ENCODE measurements at places on chromosomes 5 and 9. TPM values are rescaled to one million over a fixed set of nuclear protein-coding genes. Genes with fewer than 3 reads are reported as not detected.

- DNase-seq, result no peak
Observed at GRCh38 chr5:167720676-167721260, 570.7 kb upstream of the WWC1 start.

DNA sequence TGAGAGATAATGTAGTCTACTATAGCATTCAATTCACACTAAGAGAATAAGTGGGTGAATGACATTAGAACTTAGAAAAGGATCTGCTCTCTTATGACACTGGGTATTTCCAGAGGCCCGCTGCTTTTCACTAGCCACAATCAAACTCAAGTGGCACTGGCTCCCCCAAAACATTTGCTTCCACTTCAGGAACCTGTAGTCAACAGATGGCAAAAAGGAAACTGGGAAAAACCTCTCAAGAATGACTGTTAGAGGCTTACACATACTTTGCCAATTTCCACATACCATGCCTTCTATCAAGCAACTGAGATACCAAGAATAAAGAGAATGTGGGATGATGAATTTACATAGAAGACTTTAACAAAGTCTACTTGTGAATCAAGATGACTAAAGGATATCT, 11.2 kb downstream of the POC5 start:
- no peak for DNase-seq

DNA sequence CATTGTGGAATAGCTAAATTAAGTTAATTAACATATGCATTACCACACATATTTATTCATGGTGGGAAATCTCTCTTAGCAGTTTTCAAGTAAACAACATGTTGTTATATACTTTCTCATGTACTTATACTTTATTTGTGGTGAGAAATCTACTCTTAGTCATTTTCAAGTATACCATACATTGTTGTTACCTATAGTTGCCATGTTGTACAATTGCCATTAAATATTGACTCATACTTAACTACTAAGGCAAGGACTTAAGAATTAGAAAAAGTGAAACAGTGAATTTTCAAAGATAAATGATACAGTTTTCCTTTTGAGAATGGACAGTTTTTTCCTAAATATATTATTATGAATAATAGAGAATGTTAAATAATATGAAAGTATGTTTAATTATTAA, 27.7 kb downstream of the UGCG start:
- DNase-seq, result no peak

DNA sequence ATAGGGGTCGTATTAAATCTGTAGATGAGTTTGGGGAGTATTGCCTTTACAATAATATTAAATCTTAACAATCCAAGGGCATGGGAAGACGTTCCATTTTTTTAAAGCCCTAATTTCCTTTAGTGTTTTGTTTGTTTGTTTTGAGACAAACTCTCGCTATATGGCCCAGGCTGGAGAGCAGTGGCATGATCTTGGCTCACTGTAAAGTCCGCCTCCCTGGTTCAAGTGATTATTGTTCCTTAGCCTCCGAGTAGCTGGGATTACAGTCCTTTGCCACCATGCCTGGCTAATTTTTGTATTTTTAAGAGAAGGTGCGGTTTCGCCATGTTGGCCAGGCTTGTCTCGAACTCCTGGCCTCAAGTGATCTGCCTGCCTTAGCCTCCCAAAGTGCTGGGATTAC, 19.9 kb downstream of the NIPBL start:
- DNase-seq, result no peak

- DNase-seq, result no peak
Observed at GRCh38 chr9:18056993-18057369, 417.0 kb upstream of the ADAMTSL1 start.

GRCh38 chr5:37786862-37787519, 52.9 kb downstream of the GDNF start:
- DNase-seq, result no peak

GRCh38 chr9:35859310-35859989, 10.8 kb downstream of the OR13J1 start:
- no peak for DNase-seq

GRCh38 chr9:116080561-116080960, 73.0 kb upstream of the PAPPA start:
- DNase-seq, result no peak

GRCh38 chr9:33794560-33794959, 801 bp upstream of the PRSS3 start:
- no peak for DNase-seq

GRCh38 chr5:168342985-168343384, 51.5 kb downstream of the WWC1 start:
- DNase-seq, result no peak

- DNase-seq, result no peak
Observed at GRCh38 chr9:126465977-126466376, 139.3 kb downstream of the MVB12B start.

DNA sequence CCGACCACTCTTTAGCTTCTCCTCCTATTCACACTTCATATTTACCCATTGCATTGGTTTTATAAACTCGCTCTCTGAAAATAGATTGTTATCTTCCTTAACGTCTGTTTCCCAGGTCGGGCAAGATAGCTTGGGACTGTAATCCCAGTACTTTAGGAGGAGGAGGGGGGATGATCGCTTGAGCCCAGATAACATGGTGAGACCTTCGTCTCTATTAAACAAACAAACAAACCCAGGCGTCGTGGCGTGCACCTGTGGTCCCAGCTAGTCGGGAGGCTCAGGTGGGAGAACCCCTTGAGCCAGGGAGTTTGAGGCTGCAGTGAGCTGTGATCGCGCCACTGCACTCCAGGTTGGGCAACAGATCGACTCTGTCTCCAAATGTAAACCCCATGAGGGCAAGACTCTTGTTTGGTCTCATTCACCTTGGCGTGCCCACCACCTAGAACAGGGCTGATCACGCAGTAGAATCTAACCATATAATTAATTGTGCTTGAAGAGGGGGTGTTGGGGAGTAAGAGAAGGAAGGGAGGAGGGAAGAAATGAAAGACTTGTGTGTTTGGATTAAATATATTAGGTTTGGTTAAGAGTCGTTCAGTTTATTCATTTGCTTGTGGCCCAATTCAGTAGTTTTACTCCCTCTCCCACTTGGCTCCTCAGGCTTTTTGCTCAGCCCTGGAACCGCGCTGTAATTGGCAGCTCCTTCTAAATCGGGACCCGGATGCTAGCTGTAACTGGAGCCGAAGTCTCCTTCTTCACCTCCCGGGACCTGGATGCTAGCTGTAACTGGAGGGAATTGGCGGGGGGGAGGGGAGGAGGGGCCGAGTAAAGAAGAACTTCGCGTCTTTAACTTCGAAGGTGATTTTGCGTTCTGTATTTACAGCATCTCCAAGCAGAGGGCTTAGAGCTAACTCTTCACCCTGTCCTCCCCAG, 24.9 kb downstream of the CDKN2A start:
- no peak for DNase-seq

DNA sequence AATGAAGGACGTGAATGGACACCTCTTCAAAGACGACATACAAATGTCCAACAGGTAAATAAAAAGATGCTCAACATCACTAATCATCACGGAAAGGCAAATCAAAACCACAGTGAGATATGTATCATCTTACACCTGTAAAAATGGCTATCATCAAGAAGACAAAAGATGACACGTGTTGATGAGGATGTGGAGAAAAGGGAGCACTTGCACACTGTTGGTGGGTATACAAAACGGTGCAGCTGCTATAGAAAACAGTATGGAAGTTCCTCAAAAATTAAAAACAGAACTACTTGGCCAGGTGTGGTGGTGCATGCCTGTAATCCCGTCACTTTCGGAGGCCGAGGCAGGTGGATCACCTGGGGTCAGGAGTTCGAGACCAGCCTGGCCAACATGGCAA, 47.9 kb downstream of the STK10 start:
- no peak for DNase-seq

- no peak for DNase-seq
Observed at GRCh38 chr5:90226433-90227099, 183.0 kb downstream of the CETN3 start.

DNA sequence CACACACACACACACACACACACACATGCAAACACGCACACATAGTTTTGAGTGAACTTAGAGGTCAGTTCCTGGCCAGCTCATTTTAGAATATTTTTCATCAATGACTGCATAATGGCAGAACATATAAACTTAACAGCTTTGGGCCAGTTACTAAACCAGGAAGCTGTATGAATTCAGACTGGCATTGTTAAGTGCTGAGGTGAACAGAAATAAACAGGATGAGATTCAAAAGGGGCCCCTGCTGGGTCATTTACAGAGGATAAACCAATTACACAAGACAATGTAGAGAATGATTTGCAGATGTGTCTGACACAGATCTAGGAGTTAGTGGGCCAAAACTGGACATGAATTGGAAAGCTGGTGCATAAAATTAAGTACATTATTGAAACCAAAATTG, 44.6 kb downstream of the MARCHF11 start:
- DNase-seq, result no peak

GRCh38 chr9:96449845-96450612, at the start of gene HABP4:
Gene HABP4 (plus strand): TSS chr9:96450169. CDS start chr9:96450280, 111 bp downstream.
- peak; percentile 99 for DNase-seq

- DNase-seq, result no peak
Observed at GRCh38 chr9:20790721-20791120, 106.7 kb downstream of the FOCAD start.

DNA sequence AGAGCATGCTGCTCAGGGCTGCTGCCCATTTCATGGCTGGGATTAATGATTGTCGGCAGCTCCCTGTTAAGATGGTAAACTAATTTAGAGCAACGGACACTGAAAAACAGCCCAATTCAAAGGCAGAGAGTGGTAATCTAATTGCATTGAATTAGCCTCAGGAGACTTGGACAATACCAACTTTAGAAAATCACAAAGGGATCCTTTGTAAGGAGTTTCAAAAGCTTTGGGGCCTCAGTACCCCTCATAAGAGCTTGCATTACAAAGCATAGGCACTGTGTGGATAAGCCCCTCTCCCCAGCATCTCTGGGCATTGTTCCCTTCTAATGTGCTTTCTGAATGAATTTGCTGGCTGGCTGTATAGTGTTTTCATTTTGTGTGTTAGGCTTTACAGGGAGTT, 6.7 kb downstream of the GLRA1 start:
- DNase-seq, result no peak

DNA sequence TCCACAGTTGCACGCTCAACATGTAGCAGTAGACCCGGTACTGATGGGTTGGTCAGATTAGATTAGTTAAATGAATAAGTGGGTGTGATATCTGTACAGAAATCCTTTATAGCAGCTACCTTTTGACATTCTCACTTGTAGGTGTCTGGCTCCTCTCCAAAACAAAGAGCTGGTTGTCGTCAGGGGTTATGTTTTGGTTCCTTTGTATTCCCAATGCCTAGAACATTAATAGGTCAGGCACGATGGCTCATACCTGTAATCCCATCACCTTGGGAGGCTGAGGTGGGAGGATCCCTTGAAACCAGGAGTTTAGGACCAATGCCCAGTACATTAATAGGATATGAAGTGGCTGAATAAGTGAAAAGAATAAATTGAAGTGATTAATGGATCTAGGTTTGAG, 182.1 kb downstream of the SNCAIP start:
- DNase-seq, result no peak

- DNase-seq, result peak; percentile 54
Observed at GRCh38 chr9:108002371-108002956, 512.9 kb upstream of the KLF4 start.

DNA sequence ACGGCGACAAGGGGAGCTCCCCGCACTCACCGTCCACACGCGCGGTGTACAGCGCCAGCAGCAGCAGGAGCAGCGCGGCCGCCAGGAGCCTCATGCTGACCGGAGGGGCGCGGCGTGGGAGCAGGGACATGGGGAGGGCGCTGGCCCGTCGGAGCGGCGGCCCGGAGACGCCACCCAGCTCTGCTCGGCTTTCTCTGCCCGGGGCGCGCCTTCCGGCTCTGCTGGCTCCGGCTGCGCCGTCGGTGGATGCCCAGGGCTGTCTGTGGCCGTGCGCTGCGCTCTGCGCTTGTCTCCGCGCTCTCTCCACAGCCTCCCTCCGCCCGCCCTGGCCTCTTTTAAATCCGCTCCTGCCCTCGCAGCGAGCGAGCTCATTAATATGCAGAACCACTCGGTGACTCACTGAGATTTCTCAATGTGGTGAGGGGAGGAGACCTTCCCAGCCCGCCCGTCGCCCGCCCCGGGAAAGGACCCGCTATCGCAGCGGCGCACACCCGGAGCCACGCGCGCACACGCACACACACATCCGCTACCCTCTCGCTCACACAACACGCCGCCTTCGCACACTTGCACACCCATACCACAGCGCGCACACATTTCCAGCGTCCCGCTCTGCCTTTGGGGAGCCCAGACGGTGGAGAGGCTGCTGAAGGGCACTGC, at the start of gene CXCL14:
TSS of gene CXCL14 (minus strand) at position 307 of the 657 bp plus-strand sequence. CDS start at position 94, 213 bp downstream.
- DNase-seq, result peak; percentile 84

DNA sequence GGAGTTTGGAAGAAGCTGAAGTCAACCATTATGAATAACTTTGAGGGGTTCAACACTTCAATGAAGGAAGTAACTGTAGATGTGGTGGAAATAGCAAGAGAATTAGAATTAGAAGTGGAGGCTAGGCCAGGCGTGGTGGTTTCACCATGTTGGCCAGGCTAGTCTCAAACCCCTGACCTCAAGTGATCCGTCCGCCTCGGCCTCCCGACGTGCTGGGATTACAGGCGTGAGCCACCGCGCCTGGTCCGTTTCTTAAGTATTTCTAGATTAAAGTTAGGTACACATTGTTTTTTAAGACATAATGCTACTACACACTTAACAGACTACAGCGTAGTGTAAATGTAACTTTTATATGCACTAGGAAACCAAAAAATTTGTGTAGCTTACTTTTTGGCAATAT, 14.1 kb downstream of the FNIP1 start:
- DNase-seq, result no peak

PTGES gene
- polyA plus RNA-seq, result 0.13 TPM

GAPVD1 gene
- polyA plus RNA-seq, result 6.5 TPM

HK3 gene
- 8.9 TPM for polyA plus RNA-seq

ECM2 gene
- polyA plus RNA-seq, result 47.8 TPM

CER1 gene
- not detected for polyA plus RNA-seq

PCDHA9 gene
- not detected for polyA plus RNA-seq

FCN2 gene
- polyA plus RNA-seq, result not detected

PRLR gene
- 0.25 TPM for polyA plus RNA-seq

IQGAP2 gene
- polyA plus RNA-seq, result 2.6 TPM

SHISAL2B gene
- not detected for polyA plus RNA-seq

LCN10 gene
- 2.1 TPM for polyA plus RNA-seq

SPAG8 gene
- polyA plus RNA-seq, result not detected

CNTLN gene
- polyA plus RNA-seq, result 2.6 TPM

F2RL2 gene
- polyA plus RNA-seq, result 4.4 TPM

All from aorta (tissue), 5 donors.